ENCODE measurements at places on chromosomes 1 and 21. TPM values are rescaled to one million over a fixed set of nuclear protein-coding genes. Genes with fewer than 3 reads are reported as not detected.

- DNase-seq: no peak
- H3K36me3 ChIP-seq: no peaks in the 10 kb centered on the region
- H3K27me3 ChIP-seq: no peaks in the 10 kb centered on the region
Measured at GRCh38 chr1:78560811-78561210, 59.4 kb upstream of the IFI44L start.

GRCh38 chr1:50779801-50780200 is 180.3 kb downstream of the FAF1 start:
- peaks cover 31% of the 10 kb centered on the region for H3K4me1 ChIP-seq
- no peak overlapping the region for H3K4me3 ChIP-seq
- H3K27ac ChIP-seq: peak overlapping the region; percentile 89
- peak; percentile 59 for DNase-seq
- no peaks in the 10 kb centered on the region for H3K27me3 ChIP-seq

Gene CHAF1B
- polyA plus RNA-seq: 0.69 TPM

Gene SYT14
- polyA plus RNA-seq: not detected

- peaks cover 3% of the 10 kb centered on the region for H3K27me3 ChIP-seq
- DNase-seq: no peak
- peak overlapping the region; percentile 74 for H3K27ac ChIP-seq
- H3K4me3 ChIP-seq: peak overlapping the region; percentile 82
- no peaks in the 10 kb centered on the region for H3K36me3 ChIP-seq
- peaks cover 36% of the 10 kb centered on the region for H3K4me1 ChIP-seq
Measured at GRCh38 chr1:16168622-16169360, 12.9 kb upstream of the EPHA2 start.

Gene NPPB
- not detected for polyA plus RNA-seq

DNA sequence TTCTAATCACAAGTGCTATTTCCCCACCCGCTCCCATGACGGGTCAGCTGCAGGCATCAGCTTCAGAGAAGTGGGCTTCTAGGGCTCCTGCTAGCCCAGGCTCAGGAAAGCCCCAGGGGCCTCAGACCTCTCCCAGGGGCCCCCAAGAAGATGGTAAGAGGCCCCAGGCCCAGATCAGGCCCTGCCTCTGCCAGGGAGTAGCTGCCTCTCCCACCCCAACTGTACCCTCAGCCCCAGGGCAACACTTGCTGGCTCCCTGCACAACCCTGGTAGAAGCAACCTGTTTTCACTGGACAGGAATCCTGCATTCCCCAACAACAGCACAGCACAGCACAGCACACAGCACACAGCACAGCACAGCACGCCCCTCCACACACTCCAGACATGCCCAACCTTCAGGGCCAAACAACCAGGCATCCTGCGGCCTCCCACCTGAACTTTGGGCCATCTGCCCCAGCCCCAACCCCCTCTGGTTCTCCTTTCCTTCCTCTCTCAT is 6.5 kb downstream of the BLACAT1 start:
- no peak overlapping the region for H3K4me3 ChIP-seq
- H3K27me3 ChIP-seq: peaks cover 48% of the 10 kb centered on the region
- no peak overlapping the region for H3K27ac ChIP-seq
- H3K36me3 ChIP-seq: peaks cover 7% of the 10 kb centered on the region

DNA sequence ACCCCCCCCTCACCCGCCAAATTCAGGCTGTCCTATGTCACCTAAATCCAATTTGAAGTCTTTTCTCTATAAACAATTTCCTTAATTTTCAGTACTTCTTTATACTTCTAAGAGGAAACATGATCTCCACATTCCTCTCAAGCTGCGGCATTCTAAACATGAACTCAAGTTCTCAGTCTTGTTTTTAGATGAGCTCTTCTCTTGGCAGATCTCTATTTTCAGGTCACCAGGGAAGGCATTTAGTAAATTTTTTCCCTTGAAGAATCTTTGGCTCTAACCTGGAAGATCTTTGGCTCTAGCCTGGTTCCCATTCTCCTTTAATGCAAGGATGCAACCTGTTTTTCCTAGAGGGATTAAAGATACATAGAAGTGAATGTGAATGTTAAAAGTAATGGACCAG is 193.4 kb downstream of the ATG4C start:
- DNase-seq: no peak
- H3K36me3 ChIP-seq: no peaks in the 10 kb centered on the region
- peaks cover 14% of the 10 kb centered on the region for H3K27me3 ChIP-seq
- no peak overlapping the region for H3K27ac ChIP-seq

- no peak for DNase-seq
- no peaks in the 10 kb centered on the region for H3K36me3 ChIP-seq
- peaks cover 6% of the 10 kb centered on the region for H3K27me3 ChIP-seq
- no peak overlapping the region for H3K4me3 ChIP-seq
Measured at GRCh38 chr1:8342325-8342724, 24.4 kb downstream of the SLC45A1 start.

GRCh38 chr1:185008838-185009237 is 34.5 kb upstream of the NIBAN1 start:
- no peak overlapping the region for H3K27ac ChIP-seq
- no peak overlapping the region for H3K4me3 ChIP-seq

- H3K36me3 ChIP-seq: no peaks in the 10 kb centered on the region
- no peak for DNase-seq
- H3K27me3 ChIP-seq: peaks cover 27% of the 10 kb centered on the region
- H3K4me3 ChIP-seq: no peak overlapping the region
- peaks cover 6% of the 10 kb centered on the region for H3K4me1 ChIP-seq
Measured at GRCh38 chr1:16122350-16122881, 33.5 kb downstream of the EPHA2 start.

DNA sequence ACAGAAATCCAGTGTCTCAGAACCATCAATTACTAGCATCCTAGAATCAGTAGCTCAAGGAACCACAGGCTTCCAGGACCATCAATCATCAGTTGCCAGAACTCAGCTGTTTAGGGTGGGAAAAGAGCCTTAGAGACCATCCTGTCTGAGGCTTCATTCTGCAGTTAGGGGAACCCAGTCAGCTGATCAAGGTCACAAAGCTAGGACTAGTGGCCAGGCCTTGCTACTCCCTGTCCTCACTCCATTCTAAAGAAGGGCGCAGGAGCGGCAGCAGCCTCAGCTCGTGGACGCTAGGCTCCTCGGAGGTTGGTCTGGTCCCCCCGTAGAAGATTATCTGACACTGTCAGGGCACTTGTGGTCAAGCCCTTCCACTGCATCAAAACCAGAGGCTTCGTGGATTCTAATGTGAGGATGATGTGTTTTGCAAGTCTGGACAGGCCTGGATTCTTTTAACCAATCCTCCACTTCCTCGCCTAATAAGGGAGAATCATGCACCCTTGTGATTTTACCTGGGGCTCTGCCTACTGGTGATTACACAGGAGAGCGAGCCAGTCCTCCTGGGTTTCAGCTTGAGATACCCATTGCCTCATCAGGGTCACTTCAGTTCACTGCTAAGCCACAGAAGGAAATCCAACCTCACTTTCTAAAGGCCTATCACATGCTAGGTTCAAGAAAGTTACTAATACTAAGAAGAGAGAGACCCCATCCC is 41.7 kb upstream of the IFFO2 start:
- no peaks in the 10 kb centered on the region for H3K4me1 ChIP-seq
- peaks cover 20% of the 10 kb centered on the region for H3K27me3 ChIP-seq
- no peak for DNase-seq
- H3K27ac ChIP-seq: no peak overlapping the region
- H3K36me3 ChIP-seq: peaks cover 26% of the 10 kb centered on the region
- no peak overlapping the region for H3K4me3 ChIP-seq

DNA sequence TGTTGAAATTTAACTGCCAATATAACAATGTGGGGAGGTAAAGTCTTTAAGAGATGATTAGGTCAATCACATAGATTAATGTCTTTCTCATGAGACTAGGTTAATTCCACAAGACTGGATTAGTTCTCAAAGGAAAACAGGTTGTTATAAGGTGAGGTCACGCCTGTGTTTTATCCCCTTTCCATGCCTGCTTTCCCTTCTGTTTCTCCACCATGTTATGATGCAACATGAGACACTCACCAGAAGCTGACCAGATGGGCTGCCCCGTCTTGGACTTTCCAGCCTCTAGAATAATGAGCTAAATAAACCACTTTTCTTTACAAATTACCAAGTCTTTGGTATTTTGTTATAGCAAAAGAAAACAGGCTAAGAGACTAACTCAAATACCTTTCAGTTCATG is 70.8 kb downstream of the DDAH1 start:
- no peak overlapping the region for H3K4me3 ChIP-seq
- H3K36me3 ChIP-seq: peaks cover 4% of the 10 kb centered on the region
- no peak for DNase-seq
- H3K4me1 ChIP-seq: no peaks in the 10 kb centered on the region
- no peak overlapping the region for H3K27ac ChIP-seq

DNA sequence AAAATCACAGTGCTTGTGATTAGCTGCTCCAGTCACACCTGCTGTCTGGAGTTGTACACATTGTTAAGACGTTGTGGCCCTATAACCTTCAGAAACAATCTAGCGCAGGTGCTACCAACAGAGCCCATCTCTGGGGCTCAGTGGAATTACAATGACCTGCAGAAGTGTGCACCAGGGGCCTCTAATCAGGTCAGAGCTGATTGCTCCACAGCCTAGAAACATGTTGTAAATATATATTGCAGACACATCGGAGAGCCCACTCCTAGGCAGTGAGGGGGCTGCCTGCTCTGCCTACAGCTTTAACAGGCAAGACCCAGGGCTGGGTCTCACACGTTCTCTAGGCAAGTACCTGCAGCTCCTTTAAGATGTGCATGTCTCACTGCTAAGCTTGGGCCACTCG is 302.0 kb downstream of the SIPA1L2 start:
- H3K4me1 ChIP-seq: no peaks in the 10 kb centered on the region
- H3K27me3 ChIP-seq: no peaks in the 10 kb centered on the region
- no peak for DNase-seq
- no peak overlapping the region for H3K4me3 ChIP-seq

Gene GLIS1
- polyA plus RNA-seq: not detected

Gene RAB42
- polyA plus RNA-seq: not detected

DNA sequence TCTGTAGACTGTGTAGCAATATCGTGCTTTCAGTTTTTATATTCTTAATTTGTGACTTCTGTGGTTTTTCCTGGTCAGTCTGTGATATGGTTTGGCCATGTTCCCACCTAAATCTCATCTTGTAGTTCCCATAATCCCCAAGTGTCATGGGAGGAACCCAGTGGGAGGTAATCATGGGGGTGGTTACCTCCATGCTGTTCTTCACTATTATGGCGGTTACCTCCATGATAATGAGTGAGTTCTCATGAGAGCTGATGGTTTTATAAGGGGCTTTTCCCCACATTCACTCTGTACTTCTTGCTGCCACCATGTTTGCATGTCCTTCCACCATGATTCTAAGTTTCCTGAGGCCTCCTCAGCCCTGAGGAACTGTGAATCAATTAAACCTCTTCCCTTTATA is 169.8 kb downstream of the LEPR start:
- H3K4me3 ChIP-seq: no peak overlapping the region
- no peaks in the 10 kb centered on the region for H3K4me1 ChIP-seq
- no peaks in the 10 kb centered on the region for H3K36me3 ChIP-seq
- DNase-seq: no peak

Gene FAM151A
- not detected for polyA plus RNA-seq

Gene LRRC53
- polyA plus RNA-seq: not detected

Gene BSND
- polyA plus RNA-seq: not detected

Gene CA6
- polyA plus RNA-seq: not detected

DNA sequence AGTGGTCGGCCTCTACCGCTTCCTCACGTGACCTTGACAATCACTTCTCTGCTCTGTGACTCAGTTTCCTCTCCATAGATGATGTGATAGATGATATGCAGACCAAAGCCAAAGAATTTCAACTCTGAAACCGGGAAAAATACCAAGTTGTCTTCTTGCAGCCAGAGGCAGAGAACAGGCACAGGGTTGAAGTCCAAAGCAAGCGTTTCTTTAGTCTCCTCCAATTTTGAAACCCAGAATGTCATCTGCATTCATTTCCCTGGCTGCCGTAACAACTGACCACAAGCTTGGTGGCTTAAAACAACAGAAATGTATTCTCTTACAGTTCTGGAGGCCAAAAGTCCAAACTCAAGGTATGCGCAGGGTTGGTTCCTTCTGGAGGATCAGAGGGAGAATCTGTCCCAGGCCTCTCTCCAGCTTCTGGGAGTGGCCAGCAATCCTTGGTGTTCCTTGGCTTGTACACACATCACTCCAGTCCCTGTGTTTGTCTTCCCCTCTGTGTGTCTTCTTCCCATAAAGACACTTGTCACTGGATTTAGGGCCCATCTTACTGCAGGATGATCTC is 30.3 kb upstream of the H6PD start:
- no peak for DNase-seq
- H3K4me3 ChIP-seq: no peak overlapping the region
- H3K27ac ChIP-seq: no peak overlapping the region
- peaks cover 13% of the 10 kb centered on the region for H3K4me1 ChIP-seq
- peaks cover 74% of the 10 kb centered on the region for H3K27me3 ChIP-seq

GRCh38 chr1:44276901-44277300 is 63.6 kb downstream of the DMAP1 start:
- H3K27me3 ChIP-seq: no peaks in the 10 kb centered on the region
- no peak for DNase-seq
- peaks cover 3% of the 10 kb centered on the region for H3K4me1 ChIP-seq
- H3K27ac ChIP-seq: no peak overlapping the region
- peaks cover 4% of the 10 kb centered on the region for H3K36me3 ChIP-seq
- H3K4me3 ChIP-seq: no peak overlapping the region

Gene AADACL3
- polyA plus RNA-seq: not detected

DNA sequence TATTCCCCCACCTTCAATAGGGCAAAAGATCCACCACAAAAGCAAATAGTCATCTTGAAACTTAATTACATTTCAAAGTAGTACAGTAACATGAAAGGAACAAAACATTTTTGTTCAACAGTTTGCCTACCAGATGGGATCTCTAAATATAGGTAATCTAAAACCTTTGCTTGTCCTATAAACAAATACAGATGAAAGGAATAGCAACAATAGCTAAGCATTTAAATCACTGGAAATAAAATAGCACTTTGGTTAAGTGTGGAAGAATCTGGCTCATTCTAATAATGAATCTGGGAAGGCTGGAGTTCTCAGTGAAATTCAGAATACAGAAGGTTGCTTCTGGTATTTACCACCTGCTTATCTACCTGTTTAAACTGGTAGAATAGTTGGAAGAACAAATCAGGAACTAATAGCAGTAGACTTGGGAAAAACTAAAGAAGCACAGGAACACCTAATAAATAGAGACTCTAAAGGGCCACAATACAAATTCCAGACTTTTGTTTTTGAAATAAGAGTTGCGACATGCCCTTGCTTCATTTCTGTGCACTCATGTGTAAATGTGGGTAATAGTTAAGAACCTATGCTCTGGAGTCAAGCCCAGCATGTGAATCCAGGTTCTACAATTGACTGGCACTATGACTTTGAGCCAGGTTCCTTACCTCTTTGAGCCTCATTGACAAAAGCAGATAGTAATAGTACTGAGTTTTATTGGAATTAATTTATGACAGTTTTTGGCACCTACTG is 2.3 kb upstream of the LYPLAL1 start:
- no peak for DNase-seq
- H3K27ac ChIP-seq: no peak overlapping the region
- peaks cover 9% of the 10 kb centered on the region for H3K36me3 ChIP-seq
- no peak overlapping the region for H3K4me3 ChIP-seq

Gene SMCP
- not detected for polyA plus RNA-seq

- DNase-seq: no peak
- H3K4me3 ChIP-seq: no peak overlapping the region
- H3K36me3 ChIP-seq: peaks cover 6% of the 10 kb centered on the region
Measured at GRCh38 chr21:25188677-25189079, 418.6 kb downstream of the MRPL39 start.

- DNase-seq: no peak
- peak overlapping the region; percentile 23 for H3K27ac ChIP-seq
- peaks cover 24% of the 10 kb centered on the region for H3K36me3 ChIP-seq
- H3K4me3 ChIP-seq: no peak overlapping the region
- peaks cover 4% of the 10 kb centered on the region for H3K4me1 ChIP-seq
Measured at GRCh38 chr1:236904892-236905741, 99.1 kb downstream of the MT1HL1 start.

All from naive B cell (primary cell).